Activated CD8-positive, alpha-beta memory T cell treated with anti-CD3 and anti-CD28 coated beads for 4 hours (primary cell): ENCODE measurements at places on chromosomes 6 and 20.

- no peak for DNase-seq
These were observed 40.4 kb downstream of the GNAS start for GRCh38 chr20:58892932-58893224.

GRCh38 chr6:110708295-110708950 is 106.8 kb downstream of the CDK19 start:
- DNase-seq = no peak

DNA sequence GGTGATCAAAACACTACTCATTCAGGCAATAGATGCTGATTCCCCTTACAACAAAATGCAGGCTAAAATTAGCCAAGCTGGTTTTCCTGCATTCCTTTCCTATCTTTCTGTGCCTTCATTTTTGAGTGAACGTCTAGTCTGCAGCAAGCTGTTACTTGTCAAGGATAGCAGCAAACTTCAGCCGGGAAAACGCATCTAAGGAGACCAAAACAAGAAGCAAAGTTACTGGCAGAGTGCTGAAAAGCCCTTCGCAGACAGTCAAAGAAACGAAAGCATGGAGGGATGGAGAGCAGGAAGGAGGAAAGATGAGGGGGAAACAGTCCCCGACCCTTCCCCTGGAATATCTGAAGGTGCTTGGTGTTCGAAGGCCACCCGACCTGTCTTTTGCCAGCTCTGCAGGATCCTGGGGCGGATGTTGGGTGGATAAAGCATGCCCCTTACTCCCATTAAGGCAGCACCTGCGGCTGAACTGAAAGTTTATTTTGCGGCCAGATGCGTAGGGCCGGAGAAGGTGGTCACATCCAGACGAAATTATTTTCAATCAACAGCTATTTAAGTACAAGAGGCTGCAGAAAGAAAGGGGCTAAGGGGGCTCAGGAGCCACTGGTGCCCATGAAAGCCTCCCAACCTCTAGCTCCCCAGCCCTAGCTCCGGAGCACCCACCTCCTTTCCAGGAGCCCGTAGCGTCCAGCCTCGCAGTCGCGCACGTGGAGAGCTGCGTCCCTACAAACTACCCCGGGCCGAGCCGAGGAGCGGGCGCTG is 538 bp downstream of the FERMT1 start:
- DNase-seq = no peak

- no peak for DNase-seq
These were observed 116.6 kb upstream of the MAFB start for GRCh38 chr20:40805592-40805991.

GRCh38 chr6:167839343-167839742 is 12.6 kb downstream of the AFDN start:
- no peak for DNase-seq

GRCh38 chr6:165986311-165986913 is 181.2 kb downstream of the TBXT start:
- DNase-seq = no peak

GRCh38 chr6:39266375-39266774 is 37.1 kb upstream of the KCNK5 start:
- no peak for DNase-seq
